ENCODE measurements at places on chromosomes 7 and 10.

DNA sequence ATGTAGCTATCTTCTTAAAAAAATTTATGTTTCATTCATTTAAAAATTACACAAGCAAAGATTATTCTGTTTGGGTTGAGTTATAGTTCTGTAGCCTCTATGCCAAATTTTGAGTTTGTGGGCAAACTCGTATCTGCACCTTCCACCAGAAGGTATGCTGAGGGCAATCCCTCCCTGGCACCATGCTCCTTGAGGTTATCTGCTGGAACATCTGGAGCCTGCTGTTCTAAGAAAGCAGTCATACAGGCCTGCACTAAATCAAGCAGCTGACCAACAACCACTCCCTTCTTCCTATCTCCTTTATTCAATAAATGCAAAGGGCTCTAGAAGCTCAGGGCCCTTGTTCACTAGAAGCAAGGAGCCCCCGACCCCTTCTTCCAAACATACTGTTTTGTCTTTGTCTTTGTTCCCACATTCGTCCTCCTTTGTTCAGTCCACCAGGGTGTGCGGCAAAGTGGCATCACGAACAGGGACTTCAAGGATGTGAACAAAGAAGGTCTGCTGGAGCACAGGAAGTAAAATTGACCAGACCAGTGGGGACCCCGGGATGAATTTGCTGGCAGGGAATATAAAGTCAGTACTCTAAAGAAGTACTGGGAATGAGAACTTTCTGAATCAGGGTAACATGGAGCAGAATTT lies 36.4 kb downstream of the OR13A1 start:
- DNase-seq, result no peak

GRCh38 chr10:61792097-61792716 lies 109.3 kb upstream of the ARID5B start:
- DNase-seq, result no peak

DNA sequence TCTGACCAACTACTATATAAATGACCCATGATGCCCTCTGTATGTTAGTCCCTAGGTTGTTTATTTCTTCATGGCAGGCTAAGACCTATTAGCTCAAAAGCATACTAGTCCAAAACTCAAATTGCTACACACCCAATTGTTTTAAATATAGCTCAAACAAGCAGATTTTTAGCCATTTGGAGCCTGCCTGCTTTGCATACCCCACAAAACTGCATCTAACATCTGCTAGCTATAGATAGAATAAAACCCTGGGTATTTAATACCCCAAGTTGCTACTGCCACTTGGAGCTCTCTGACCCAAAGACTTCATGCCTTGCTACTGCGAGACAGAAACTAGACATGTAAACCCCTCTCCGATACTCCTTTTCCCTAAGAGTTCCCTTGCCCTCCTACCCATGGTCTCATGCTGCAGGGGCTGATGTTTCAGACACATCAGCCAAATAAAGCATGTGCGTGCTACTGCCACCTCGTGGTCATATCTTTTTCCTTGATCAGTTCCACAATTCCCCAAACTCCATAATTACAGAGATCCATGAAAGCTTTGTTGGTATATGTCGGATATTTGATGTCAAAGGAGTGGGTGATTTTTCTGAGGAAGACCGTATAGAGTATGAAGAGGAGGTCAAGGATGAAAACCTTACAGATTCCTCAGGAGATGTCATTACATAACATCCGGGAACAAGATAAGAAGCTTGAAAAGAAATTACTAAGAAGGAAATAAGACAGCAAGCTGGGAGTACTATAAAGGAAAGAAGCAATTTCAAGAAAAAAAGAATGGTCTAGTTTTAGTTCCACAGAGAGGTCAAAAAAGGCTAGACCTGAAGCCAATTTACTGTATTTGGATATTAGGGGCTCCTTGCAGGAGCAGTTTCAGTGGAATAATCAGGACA lies 386.6 kb downstream of the SH2D4B start:
- no peak for DNase-seq

GRCh38 chr7:96021568-96021967 lies 249.2 kb downstream of the DYNC1I1 start:
- DNase-seq, result no peak

DNA sequence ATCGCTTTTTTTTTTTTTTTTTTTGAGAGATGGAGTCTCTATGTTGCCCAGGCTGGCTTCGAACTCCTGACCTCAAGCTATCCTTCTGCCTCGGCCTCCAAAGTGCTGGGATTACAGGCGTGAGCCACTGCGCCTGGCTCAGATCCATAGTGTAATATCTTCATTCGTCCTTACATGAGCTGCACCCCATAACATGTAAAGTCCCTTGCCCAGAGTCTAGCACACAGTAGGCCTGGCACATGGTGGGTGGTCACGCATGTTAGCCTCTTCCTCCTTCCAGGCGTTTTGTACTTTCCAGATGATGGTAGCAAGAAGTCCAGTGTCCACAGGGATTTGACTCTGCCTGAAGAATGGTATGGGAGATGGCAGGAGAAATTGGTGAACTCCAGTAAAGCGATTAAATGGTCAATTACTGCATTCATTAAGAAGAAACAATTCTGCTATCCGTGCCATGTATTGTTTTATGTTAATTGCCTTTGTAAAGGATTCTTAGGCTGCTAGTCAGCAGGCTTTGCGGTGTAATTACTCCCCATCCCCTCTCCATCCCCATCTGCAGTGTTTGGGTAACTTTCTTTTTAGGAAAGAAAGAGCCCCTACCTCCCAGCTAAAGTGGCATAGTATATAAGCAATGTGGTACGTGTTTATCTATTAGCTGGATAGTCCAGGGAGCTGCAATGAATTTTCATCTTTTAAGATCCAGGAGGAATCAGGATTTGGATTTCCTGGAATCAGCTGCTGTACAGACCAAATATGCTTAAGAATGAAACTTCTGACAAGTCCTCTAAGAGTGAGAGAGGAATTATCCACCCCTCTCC lies 1.2 kb downstream of the TPST1 start:
- DNase-seq, result no peak

GRCh38 chr10:437698-438490 lies 251.6 kb downstream of the DIP2C start:
- DNase-seq, result no peak

DNA sequence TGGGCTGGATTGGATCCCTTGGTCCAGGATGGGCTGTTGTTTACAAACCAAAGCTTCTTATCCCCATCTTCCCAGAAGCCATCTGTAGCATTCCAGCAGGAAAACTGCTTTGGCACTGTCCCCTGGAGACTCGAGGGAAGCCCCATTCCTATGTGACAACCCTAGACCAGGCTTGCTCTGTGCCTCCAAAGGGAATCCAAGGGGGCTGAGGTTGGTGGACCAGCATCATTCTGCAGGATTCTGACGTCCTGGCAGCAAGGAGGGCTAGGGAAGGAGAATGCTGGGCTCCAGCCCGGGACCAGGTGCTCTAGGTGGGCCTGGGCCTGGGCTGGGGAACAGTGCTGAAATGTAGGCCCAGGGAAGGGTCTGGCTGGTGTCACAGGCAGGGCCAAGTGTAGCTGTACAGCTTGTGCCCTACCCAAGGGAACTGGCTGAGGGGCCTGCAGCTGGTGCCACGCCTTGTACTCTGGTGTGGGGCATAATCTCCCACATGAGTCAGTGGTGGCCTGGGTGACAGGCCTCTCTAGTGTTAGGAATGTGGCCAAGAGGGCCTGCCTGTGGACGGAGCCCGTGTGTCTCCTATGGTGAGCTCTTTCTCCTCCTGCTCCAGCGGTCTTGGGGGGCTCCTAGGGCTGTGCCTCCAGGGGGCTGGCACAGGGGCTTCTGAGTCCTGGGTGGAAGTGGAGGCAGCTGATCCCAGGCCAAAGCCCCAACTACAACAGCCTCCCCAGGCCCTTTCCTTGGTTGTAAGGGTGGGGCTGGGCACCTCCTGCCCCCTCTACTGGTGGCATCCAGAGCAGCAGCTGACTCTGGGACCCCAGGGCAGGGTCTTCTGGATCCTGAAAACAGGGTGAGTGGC lies 25.2 kb downstream of the TRIM8 start:
- DNase-seq, result no peak

All from brain pericyte (primary cell).